Mucosa of gallbladder (tissue), 1 donor: ENCODE measurements at places on chromosomes 5 and 9.

DNA sequence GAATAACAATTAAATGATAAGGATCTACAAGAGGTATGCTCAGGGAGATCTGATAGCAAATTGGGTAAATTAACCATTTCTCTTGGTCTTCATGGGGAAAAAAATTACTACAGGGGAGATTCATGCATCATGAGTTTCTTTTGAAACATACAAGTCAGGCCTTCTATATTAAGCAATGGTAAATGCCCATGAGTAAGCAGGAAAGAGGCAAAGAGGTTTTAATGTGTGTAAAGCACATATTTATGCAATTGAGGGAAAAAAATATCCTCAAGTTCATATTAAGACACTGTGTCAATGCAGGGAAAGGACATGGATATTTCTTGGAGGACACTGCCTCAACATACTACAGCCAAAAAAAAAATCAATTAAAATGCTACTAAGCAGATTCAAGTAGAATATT lies 73.4 kb upstream of the NR4A3 start:
- no peak for DNase-seq

DNA sequence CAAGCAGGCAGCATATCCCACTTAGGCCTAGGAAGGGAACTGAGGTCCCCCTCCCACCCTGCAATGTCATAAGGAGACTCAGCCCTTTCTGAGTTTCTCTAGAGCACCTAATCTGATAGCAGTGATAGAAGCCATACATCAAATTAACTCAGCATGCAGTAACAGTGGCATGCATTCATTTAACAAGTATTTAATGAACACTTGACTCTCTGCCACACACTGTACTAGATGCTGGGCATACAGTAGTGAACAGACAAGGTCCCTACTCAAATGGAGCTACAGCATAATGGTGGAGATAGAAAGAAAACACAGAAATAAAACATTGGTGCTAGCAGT lies 58.6 kb downstream of the SLC22A5 start:
- DNase-seq: no peak

DNA sequence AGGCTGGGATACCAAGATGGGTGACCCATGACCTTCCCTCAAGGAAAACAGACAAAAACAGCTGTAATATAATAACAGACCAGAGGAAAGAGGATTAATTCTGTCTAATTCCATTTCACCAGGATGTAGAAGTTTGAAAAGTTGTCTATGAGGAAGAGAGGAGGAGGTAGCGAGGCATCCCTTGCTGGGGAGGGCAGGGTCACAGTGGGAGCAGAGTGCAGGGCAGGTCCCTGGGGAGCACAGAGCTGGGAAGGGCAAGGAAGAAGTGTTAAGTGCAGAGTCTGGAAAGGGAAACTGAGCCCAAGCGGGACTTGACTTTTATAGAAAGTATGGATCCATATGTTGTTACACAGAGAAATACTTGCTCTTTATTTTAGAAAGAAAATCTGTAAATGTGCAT lies 210.6 kb downstream of the CD180 start:
- DNase-seq: no peak

- DNase-seq: no peak
Observed at GRCh38 chr9:750249-750967, 91.1 kb upstream of the DMRT1 start.

DNA sequence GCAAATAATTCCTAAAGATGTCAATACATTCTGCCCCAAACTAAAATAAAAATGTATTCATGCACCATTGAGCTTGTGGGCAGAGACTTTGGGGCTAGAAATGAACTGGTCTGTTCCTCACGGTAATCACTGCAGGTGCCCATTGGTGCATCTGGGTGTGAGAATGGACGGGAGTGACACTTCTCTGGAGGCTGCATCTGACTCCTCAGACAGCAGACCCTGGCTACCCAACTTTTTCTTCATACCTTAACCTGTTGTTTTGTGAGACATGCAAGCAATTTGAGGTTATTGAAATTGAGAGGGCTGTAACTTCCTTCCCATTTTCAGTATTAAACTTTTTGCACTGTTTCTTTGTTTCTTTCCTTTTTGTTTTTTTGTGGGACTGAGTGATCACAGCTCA lies 333.4 kb downstream of the ICE1 start:
- no peak for DNase-seq

DNA sequence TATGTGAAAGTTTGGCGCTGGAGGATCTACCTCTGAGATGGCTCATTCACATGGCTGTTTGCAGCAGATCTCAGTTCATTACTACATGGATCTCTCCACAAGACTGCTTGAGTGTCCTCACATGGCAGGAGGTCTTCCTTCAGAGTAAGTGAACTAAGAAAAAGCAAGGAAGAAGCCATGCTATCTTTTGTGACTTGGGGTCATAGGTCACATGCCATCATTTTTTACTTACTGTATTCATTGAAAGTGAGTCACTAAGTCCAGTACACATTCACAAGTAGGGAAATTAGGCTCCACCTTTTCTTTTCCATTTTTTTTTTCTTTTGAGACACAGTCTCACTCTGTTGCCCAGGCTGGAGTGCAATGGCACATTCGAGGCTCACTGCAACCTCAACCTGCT lies 8.7 kb upstream of the CDKN2AIPNL start:
- no peak for DNase-seq

DNA sequence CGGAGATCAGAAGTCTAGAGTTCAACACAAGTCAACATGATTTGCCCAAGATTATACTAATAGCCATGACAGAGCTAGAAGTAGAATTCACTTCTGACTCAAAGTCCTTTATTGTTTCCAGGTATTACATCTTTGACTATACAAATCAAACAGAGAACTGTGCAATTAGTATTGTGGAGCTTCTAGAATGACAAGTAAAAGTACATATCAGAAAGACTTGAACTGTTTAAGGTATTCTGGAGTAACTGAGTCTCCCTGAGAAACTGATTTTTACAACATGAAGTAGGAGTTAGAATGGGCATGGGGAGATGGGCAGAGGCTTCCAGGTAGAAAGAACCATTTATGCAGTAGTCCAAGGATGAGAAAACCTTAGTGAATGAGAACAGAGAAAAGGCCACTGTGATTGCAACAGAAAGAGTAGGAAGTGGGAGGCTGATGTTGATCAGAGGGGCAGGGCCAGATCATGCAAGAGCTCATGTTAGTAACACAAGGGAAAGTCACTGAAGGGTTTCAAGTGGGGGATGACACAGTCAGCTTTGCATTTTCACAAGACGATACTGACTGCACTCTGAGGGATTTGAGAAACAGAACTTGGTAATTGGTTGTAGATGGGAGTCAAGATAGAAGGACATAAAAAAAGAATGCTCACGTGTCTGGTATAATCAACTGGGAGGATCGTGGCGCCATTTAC lies 280.7 kb downstream of the RFX3 start:
- no peak for DNase-seq

- no peak for DNase-seq
Observed at GRCh38 chr9:86836797-86837196, 110.5 kb downstream of the GAS1 start.

DNA sequence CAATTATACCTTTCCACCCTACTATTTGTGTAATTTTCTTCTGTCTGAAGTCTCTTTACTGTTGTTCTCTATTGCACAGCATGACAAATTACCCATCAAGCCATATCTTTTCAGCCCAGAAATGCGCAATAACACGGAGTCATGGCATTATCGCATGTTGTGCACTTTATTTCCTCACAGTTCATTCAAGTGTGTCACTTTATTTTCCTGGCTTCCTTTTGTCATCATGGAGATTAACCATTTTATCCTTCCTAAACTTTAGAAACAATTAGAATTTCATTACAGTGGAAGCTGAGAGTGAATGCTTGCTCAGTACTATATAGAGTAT lies 41.3 kb upstream of the MEF2C start:
- no peak for DNase-seq

DNA sequence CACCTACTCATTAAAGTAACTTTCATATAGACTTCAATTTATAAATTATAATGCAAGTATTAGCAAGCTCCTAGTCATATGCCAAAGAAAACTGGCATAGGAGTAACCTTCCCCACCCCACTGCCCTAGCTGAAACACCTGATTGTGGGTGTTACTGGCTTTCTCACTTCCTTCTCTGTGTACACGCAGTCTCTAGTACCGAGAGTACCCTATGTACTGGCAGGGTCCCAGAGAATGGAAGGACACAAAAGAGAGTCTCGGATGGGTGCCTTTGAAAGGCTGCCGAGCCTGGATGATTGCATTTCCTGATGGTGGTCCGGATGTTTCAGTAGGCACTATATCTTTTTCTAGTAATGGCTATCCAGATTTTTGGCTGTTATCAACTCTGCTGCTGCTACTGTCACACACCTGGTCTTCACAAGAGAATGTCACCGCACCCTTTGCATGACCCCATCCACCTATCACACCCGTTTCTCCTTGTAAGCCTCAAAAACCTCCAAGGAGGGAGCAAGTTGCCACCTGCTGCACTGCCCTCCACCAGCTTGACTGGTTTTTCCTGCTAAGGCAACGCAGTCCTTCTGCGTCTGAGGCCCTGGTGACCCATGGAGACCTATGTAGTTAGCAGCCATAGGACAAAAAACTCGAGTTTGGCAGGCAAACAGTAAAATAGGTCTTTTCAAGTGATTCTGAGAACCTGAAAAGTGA lies 53.8 kb upstream of the CLINT1 start:
- DNase-seq: peak; percentile 65

- DNase-seq: no peak
Observed at GRCh38 chr5:32420506-32420905, 24.0 kb downstream of the ZFR start.

GRCh38 chr5:1543398-1544293 lies 19.9 kb upstream of the LPCAT1 start:
- peak; percentile 8 for DNase-seq

DNA sequence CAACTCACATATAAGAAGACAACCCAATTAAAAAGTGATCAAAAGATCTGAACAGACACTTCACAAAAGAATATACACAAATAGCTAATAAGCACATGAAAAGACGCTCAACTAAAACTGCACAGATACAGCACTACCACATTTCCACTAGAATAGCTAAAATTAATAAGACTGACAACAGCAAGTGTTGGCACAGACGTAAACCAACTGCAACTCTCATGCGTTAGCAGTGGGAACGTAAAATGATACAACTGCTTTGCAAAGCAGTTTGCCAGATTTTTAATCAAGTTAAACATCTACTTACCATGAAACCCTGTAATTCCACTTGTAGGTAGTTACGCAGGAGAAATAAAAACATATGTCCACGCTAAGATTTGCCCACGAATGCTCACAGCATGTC lies 9.0 kb downstream of the SEMA4D start:
- DNase-seq: no peak

DNA sequence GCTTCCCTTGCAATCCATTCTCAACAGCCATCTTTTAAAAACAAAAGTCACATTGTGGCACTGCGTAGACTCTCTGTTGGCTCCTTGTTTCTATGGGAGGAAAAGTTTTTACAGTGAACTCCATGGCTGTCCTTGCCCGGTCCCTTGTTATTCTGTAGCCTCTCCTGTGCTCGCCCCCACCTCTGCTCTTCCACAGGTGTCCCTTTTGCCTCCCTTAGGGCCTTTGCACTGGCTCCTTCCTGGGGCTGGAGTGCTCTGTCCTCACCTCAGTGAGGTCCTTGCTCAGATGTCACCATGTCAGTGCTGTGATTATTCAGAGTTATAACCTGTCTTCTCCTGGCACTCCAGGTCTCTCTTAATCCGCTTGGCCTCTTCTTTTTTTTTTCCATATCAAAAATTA lies 308.8 kb downstream of the DOCK8 start:
- no peak for DNase-seq

- DNase-seq: no peak
Observed at GRCh38 chr5:72138943-72139521, 31.8 kb downstream of the MAP1B start.

DNA sequence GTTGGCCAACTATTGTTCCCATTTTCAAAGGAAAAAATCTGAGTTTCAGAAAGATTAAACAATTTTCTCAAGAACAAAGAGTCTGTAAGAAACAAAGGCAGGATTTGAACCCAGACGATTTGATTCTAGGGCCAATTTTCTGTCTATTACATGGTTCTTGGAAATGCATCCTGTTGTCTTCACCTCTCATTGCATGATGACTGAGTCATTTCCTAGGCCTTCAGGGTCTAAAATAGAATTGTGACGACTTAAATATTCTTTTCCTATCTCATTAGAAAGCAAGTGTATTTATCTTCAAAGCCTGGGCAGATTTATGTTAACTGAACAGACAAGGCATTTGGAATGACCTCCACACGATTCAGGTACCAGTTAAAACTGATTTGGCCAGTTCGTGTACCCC lies 512.9 kb downstream of the NTRK2 start:
- no peak for DNase-seq

GRCh38 chr9:34384368-34385165 lies 7.9 kb upstream of the MYORG start:
- DNase-seq: no peak

DNA sequence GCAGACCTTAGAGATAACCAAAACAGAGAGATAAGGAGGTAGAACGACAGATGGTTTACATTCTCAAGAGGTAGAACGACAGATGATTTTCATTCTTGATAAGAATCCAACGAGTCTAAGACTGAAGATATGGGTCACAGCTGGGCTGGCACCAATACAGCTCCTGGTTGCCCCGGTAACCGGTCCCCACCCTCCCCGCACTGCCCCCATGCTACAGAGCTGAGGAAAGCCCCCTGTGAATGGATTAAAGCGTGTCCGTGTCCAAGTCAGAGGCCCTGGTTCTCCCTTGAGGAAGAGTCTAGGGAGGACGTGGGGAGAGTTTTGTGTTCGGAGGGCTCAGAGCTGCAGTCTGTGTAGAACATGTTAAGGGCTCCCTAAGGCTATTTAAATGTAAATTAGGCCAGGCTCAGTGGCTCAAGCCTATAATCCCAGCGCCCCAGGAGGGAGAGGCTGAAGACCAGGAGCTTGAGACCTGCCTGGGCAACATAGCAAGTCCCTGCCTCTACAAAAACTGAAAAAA lies 8.1 kb downstream of the IDNK start:
- no peak for DNase-seq

GRCh38 chr9:86885232-86885631 lies 62.1 kb downstream of the GAS1 start:
- DNase-seq: no peak

GRCh38 chr9:81650586-81651515 lies 38.5 kb downstream of the TLE1 start:
- DNase-seq: no peak

DNA sequence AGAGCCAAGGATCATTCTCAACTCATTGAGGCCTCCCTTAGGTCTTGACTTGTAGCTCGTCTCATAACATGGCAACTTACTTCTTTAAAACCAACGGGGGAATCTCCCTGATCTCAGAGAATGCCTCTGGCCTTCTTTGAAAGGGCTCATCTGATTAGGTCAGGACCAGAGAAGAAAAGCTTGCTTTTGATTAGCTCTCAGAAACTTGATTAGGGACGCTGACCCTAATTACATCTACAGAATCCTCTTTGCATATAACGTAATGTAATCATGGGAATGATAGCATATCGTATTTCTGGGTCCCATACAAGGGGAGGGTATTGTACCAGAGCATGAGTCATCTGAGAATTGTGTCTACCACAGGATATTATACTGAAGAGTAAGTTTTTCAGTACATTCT lies 125.1 kb upstream of the SH3GL2 start:
- no peak for DNase-seq

GRCh38 chr9:128159522-128159783 lies 612 bp upstream of the BBLN start:
- DNase-seq: no peak
